ENCODE measurements at places on chromosomes 2 and 18.
A peak's percentile ranks its signal among the peaks of the same experiment; 100 is the strongest.

- no peak for DNase-seq
Observed at GRCh38 chr2:165636959-165637358, 157.1 kb downstream of the GALNT3 start.

DNA sequence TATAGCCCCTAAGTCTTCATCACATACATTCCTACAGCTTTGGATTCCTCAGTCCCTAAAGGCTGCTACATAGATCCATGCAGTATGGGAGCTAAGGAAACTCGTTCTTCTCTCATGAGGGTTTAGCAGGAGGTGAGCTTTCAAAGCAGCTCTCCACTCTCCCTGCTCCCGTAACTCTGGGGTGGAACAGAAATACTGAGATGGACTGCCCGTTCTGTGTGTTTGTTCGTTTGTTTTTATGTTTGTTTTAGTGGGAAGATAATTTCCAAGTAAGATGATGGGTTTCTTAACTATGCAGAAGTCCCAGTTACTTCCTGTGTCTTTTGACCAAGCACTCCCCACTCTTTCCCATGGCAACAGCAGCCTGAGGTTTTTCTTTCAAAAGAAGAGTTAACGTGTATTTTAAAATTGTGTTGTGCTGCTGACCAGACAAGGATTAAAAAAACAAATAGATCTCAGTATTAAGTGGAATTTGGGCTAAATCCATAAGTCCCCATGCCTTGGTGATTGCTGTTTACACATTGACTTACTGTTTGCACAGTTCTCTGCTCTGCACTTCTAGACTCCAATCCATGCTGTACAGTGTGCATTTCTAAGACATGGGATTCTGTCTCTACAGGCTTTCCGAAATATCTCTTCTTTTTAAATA lies 156.4 kb upstream of the SH3BP4 start:
- no peak for DNase-seq

- no peak for DNase-seq
Observed at GRCh38 chr2:182302174-182302573, 124.7 kb downstream of the PDE1A start.

GRCh38 chr2:33605056-33605455 lies 6.0 kb upstream of the FAM98A start:
- no peak for DNase-seq

DNA sequence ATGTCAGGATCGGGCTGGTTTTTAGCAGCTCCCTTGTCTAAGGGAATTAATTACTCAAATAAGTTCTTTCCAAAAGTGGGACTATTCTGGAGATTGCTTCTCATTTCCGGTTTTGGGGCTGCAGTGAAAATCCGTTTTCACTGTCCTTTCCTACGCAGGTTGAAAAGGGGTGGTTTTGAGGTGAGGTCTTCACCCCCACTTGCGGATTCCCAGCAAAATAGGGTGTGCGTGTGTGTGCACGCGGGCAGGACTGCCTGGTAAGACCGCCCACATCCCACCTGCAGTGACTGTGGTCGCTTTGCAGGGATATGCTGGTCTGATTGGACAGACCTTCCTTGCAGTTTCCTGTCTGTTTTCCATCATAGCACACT lies 472 bp upstream of the PLEKHM3 start:
- peak; percentile 58 for DNase-seq

DNA sequence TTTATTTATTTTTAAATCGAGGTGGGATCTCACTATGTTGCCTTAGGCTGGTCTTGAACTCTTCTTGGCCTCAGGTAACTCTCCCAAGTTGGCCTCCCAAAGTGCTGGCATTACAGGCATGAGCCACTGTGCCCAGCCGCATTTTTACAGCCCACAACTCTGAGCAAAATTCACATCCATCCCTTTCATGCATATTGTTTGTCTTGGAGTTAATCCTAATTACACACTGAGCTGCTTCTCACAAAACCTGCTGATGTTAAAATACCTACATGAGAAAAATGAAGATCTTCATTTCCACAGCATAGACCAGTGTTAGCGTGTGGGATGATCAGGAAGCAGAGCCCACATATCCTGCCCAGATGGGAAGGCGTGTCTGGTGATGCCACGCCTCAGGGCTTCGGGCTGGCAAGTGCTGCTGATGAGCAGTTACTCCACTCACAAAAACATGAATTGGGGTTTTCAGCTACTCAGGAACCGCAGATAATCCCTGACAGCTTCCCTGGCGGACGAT lies 14.6 kb downstream of the ITGB1BP1 start:
- no peak for DNase-seq

DNA sequence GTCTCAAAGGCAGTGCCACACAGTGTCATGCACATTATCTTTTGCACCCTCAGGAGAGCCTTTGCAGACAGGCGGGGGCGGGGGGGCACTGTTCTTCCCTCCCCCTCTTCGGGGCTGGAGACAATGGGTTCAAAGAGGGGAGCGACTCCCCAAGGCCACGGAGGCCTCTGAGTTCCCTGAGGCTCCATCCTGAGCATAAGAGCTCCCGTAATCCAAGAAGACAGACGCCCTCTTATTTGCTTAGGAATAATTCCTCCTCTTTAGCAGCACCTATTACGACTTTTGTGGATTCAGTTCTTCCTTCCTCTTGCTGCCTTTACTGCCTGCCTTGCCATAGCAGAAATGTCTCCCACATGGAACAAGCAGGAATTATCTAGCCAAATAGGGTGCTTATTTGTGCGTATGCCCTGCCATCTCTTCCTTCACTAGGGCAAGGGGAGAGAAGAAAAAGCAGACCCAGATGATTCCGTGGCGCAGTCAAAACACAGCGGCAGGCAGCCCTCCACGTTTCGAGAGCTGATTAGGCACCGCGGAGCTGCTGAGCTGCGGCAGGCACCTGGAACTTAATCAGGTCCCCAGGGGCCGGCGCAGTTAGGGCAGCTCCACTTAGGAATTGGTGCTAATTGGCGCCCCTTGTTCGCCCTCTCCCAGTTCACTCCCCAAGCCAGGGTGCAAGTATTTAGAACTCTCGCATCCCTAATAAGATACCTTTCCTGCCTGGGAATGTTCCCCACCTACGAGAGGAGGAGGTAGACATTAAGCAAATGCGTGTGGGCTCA lies 233.4 kb upstream of the MYT1L start:
- DNase-seq, result no peak
